ENCODE measurements at places on chromosomes 5 and 9.

DNA sequence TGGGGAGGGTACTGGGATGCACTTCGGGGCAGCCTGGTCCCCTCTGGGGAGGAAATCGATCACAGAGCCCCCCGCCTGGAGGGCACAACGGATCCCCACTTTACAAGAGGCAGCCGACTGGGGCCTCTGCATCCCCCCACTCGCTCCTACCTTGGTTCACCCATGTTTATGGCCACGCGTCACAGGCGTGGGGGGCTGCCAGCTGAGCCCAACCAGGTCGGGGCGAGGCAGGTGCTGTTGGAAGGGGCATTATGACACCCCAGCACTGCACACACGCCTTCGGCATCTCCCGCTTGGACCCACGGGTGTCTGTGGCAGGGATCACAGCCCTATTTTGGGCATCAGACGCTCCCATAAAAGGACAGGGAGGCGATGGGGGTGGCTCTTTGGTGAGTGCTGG, 14.6 kb downstream of the SOHLH1 start:
- DNase-seq = no peak

- DNase-seq = no peak
These were observed 16.1 kb upstream of the CMBL start for GRCh38 chr5:10323588-10324488.

GRCh38 chr9:14103115-14103514, 210.8 kb downstream of the NFIB start:
- no peak for DNase-seq

DNA sequence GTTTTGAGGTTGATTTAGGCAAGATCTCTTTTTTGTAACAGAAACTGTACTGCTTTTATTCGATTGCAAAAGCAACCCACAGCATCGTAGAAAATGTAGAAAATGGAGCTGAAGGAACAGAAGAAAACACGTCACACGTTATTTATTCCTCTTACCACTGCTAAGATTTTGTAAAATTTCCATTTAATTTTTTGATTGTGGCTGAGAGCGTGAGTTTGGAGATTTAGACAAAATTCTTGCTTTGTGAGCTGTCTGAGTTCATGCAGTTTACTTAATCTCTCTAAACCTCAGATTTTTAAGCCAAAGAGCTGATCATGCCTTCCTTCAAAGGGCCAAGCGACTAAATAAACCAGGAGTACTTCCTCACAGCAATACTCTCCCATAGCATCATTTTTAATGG, 24.8 kb downstream of the DPYSL3 start:
- DNase-seq = no peak

- no peak for DNase-seq
These were observed 14.0 kb downstream of the AQP7 start for GRCh38 chr9:33388110-33388994.

- no peak for DNase-seq
These were observed 138.4 kb downstream of the GADD45G start for GRCh38 chr9:89743216-89743572.

- no peak for DNase-seq
These were observed 415.8 kb upstream of the PIK3R1 start for GRCh38 chr5:67799732-67800234.

DNA sequence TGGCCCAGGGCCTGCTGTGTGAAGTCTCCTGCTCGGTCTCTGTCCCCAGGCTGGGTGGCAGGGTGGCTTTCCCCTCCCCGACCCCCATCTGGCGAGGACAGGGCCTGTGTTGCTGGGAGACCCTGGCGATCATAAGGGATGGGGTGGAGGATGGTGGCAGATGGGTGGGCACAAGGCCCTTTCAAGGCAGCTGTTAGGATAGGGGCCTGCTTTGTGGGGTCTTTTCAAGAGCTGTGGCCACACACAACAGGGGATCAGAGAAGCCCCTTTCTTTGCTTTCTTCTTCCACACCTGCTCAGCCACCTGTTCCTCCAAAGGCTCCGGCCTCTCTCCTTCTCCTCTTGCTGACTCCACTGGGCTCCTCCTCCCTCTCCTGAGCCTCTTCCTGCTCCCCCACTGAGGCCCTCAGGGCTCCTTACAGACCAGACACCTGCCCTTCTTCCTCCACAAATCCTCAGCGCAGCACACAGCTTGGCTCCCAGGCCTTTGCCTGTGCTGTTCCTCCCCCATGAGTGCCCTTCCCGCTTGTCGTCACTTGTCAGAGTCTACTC, 15.0 kb upstream of the NEURL1B start:
- DNase-seq = no peak

DNA sequence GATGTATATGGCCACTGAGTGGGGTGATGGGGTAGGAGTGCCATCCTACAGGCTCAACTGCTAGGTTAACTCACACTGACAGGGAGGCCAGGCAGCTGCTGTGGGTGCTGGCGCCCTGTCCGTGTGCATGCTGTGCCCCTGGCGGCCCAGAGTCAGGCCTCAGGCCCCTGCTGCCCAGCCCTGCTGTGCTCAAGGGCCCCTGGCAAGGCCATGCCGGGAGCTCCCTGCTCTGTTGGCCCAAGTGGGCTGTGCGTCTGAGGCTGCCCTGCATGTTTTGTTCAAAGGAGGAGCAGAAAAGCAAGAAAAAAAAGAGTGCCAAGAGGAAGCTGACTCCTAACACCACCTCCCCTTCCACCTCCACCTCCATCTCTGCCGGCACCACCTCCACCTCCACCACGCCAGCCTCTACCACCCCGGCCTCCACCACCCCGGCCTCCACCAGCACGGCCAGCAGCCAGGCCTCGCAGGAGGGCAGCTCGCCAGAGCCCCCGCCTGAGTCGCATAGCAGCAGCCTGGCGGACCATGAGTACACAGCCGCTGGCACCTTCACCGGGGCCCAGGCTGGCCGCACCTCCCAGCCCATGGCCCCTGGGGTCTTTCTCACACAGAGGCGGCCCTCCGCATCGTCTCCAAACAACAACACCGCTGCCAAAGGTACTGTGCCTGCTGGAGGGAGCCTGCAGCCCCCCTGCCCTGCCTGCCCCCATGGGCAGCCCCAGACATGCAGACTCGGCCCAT, 100.1 kb downstream of the PHF2 start:
- no peak for DNase-seq

- no peak for DNase-seq
These were observed 69.2 kb upstream of the S1PR3 start for GRCh38 chr9:88922091-88922490.

- no peak for DNase-seq
These were observed 59.5 kb upstream of the ITGA1 start for GRCh38 chr5:52728224-52728623.

- no peak for DNase-seq
These were observed 6.8 kb downstream of the AMBP start for GRCh38 chr9:114071197-114071795.

DNA sequence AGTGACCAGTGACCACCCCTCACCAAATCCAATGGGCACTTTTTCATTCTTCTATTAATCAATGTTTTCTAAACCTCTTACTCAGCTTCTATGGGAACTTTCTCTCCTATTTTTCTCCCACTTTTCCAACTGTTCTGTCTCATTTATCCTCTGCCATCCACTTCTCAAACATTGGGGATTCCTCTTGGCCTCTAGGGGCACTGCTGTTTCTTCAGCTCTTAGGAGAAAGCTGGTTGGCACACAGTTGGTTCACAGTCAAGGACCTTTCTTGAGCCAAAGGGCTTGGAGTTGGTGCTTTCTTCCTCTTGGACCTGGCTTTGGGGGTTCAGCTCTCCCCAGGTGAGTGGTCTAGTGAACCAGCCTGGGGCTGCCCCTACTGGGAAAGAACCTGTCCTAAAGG, 112.2 kb upstream of the LHFPL2 start:
- DNase-seq = no peak

DNA sequence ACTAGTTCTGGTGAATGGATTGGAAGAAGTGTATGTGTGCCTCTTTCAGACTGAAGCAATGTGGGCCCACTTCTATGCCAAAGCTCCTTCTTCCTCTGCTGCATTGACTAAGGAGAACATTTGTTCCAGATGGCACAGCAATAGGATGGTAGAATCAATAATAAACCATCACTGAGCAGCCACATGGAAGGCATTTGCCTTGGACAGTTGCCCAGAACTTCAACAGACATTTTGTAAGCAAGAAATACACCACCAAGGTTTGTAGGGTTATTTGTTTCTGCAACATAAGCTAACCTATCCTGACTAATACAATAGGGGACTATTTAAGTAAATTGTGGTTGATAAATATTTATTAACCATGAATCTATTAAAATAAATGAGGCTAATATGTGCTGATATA, 37.7 kb upstream of the CSNK1G3 start:
- DNase-seq = no peak

- peak; percentile 33 for DNase-seq
These were observed 101.7 kb upstream of the TBC1D2 start for GRCh38 chr9:98356953-98357690.

- no peak for DNase-seq
These were observed 23.6 kb downstream of the RNF145 start for GRCh38 chr5:159185773-159186172.

DNA sequence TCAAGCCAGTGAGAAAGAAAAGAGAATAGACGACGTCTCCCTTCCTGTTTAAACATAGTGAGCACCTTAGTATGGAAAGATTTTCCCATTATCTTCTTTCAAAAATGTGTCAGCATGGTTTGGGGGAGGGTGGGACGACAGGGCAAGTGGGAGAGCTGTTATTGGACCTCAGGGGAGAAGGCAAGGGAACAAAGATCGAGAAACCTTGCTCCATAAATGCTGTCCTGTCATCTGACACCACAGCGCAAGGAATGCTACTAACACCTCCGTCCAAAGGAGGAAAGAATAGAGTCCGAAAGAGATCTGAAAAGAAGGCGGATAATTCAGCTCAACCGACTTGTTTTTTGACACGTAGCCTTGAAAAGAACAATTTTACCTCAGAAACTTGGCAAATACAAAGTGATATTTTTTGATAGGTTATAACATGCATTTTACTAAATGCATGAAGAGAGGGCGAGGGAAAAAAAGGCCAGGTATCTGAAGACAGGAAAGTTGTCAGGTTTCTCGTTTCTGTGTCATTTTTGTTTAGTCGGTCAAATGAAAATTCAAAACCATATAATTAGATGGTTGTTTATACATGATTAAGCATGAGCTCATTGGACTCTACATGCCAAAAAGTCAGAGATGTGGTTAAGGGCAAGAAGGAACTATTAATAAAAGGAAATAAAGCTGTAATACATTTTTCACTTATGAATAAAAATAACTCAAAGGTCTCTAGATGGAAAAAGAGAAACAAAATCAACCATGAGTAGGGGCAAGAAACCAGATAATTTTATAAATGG, 155.7 kb downstream of the GLIS3 start:
- DNase-seq = no peak

- peak; percentile 24 for DNase-seq
These were observed 721 bp downstream of the GIN1 start for GRCh38 chr5:103119070-103119764.

GRCh38 chr5:6838736-6839135, 125.5 kb downstream of the TENT4A start:
- no peak for DNase-seq

- DNase-seq = no peak
These were observed 83.7 kb downstream of the C5orf15 start for GRCh38 chr5:133884569-133885311.

DNA sequence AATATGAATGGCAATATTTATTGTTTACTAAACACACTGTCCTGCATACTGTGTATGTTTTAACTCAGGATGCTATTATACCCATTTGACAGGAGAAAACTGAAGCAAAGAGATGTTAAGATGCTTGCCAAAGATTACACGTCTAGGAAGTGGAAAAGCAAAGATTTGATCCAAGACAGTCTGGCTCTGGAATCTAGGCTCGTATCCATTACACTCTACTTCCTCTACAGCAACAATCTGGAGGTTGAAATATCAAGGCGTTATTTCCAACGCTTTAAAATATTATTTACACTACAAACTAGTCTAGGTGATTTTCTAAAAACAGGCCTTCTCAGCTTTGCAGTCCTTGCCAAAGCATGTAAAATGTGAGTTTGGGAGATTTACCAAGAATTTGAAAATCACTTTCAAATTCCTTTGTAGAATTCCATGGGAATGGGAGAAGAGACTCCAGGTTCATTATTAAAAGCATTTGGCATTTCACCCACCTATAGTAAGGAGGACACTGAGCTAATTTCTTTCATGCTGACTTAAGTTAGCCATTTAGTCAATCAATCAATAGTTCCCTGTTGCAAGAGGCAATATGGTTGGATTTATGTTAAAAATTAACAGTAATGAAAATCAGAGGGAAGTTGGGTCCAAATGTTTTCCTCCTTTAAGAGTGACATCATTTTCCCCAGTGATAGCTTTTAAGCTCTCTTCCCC, 356.3 kb upstream of the SMARCA2 start:
- DNase-seq = no peak

DNA sequence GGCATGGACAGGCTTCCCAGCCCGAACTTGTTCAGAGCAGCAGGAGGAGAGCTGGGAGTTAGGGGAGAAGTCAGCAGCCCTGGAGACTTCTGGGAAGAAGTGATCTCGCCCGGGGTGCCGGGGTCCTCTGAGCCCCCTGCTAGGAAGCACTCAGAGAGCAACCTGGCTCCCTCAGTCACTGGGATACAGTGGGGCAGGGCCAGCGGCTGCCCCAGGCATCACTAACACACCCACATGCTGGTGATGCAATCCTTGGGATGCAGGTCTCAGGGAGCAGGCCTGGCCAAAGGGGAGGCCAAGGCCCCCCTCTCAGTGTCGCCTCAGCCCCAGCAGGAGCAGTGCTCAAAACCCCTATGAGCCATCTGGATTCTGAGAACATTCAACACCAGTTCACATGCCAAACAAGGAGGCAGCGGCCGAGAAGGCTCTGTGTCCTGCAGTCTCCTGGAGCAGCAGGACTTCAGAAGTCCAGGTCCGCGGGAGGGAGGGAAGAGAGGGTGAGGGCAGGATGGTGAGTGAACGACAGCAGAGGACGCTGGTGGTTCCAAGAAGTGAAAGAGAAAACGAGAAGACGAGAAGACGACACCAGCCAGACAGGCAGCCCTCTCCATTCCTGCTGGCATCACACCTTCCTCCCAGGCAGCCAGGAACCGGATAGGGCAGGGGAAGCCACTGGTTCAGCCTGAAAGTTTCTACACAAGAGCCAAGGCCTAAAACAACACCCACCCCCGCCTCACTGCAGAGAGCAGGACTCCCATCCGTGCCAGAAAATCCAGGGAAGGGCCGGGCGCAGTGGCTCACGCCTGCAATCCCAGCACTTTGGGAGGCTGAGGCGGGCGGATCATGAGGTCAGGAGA, 2.3 kb downstream of the PNPLA7 start:
- DNase-seq = no peak

GRCh38 chr9:114583371-114584155, 4.0 kb upstream of the ATP6V1G1 start:
- no peak for DNase-seq

DNA sequence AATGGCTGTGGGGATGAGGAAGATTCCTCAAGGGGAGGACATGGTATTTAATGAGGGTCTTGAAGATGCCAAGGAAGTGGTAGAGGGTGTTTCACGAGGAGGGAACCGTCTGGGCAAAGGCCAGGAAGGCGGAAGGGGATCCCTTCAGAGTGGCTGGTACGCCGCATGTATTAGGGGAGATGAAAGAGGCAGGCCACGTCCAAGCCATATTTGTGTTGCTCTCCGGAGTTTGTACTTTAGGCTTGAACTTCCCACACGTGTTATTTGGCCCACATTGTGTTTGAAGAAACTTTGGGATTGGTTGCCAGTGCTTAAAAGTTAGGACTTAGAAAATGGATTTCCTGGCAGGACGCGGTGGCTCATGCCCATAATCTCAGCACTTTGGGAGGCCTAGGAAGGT, 1.2 kb downstream of the FXN start:
- DNase-seq = no peak
